ENCODE measurements at places on chromosomes 11 and 22. TPM values are rescaled to one million over a fixed set of nuclear protein-coding genes. Genes with fewer than 3 reads are reported as not detected.

Gene IL17REL
- not detected for total RNA-seq

Gene SEPTIN5
- 18.9 TPM for total RNA-seq

Gene C11orf91
- not detected for total RNA-seq

Gene GDPD4
- not detected for total RNA-seq

Gene EFCAB6
- 0.37 TPM for total RNA-seq

Gene BDNF
- 21.2 TPM for total RNA-seq

Gene B3GAT1
- not detected for total RNA-seq

Gene ELP4
- 27.8 TPM for total RNA-seq

Gene MUC5AC
- total RNA-seq, result not detected

Gene SLC17A6
- total RNA-seq, result not detected

Gene SPON1
- total RNA-seq, result not detected

Gene NXPE1
- not detected for total RNA-seq

Gene ADM
- 135 TPM for total RNA-seq

Gene OVCH2
- total RNA-seq, result not detected

Gene TRIM48
- not detected for total RNA-seq

Gene IL10RA
- total RNA-seq, result not detected
